ENCODE measurements at places on chromosomes 3 and 15.

DNA sequence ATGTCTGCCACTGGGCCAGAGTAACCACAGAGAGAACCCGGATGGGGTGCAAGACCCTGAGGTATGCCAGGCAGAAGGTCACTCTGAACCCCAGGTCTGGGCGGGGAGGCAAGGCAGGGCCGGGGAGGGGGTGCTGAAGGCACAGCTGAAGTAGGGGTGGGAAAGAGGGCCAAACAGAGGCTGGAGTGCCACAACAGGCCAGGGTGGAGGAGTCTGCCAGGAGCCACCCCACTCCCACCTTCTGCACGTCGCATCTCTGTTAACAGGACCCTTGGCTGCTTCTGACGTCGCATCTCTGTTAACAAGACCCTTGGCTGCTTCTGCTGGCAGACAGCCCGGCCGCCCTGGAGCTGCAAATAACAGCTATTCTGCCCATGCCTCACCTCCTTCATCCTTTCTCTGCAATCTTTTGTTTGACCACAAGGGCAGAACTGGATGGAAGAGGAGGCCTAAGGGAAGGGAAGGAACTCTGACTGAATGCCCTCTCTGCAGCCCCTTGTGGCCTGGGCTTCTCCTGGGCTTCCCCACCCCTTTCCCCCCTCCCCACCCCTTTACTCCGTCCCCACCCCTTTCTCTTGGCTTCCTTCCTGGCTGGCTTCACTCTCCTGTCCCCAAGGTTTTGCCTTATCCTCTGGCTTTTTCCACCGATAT, 20.6 kb upstream of the FBLN2 start:
- no peak for ATAC-seq

DNA sequence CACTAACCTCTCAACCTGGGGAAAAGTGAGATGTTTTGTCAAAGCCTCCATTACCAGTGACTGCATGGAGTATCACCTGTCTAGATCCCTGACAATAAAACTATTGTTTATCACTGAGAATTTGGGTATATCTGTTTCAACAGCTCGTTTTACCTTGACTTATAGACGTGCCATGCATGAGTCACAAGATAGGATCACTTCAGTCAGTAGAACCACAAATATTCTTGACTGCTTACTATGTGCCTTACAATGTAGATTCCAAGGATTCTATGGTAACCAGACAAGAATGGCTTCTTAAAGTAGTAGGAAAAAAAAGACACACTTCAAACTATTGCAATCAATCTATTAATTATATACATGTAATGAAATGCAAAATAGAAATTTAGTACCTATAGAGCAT, 55.7 kb upstream of the GRM7 start:
- no peak for ATAC-seq

GRCh38 chr15:86903642-86904421, 824.2 kb downstream of the AGBL1 start:
- no peak for ATAC-seq

- ATAC-seq: no peak
Observed at GRCh38 chr15:26213427-26213826, 350.3 kb upstream of the ATP10A start.

DNA sequence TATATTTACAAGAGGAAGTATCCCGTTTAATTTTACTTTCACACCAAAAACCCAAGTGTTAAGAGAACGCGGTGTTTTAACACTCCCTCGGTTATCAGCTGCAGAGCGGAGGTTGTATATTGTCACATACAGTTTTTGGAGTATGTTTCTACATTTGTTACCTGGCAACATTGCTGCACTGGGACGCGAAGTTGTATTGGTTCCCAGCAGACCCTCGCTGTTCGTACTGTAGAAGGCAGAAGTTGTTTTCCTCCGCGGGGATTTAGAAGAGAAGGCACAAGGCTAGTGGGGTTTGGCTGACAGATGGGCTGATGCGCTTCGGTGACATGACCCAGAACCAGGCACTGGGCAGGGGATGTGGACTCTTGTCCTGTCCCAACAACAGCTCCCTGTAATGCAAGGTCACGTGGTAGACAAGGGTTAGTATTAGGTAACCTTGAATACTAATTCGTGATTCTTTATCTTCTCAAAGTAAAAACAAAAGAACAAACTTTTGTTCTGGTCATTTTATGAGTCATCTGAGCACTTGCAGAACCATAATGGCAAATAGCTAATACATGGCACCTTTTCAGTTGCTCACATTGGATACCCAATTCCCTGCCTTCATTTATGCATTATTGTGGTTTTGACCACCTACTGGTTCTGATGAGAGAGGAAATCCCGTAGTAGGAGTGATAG, 230.4 kb upstream of the BHLHE40 start:
- peak; percentile 23 for ATAC-seq

DNA sequence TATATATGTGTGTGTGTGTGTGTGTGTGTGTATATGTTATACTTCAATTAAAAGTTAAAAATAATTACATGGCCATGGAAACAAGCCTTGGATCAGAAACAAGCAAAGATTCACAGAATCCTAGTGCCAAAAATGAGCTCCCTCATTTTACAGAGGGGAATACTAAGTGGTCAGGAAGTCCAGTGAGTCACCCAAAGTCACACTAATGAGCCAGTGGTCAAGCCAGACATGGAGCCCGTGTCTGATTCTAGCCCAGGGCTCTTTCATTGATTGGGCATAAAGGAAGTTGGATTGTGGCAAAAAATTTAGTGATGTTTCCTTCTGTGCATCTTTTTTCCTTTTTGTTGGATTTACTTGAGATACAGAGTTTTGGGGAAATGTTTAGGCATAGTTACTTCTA, 152.5 kb upstream of the NPHP3 start:
- ATAC-seq: no peak

GRCh38 chr3:30114918-30115317, 491.5 kb upstream of the TGFBR2 start:
- no peak for ATAC-seq

All from activated T-helper 17 cell treated with anti-CD3 and anti-CD28 coated beads, Interleukin-2, amount 50 U/mL, for 72 hours (primary cell).